ENCODE measurements at places on chromosomes 3 and 15.

- no peak for DNase-seq
Measured at GRCh38 chr3:146189519-146190173, 28.7 kb upstream of the PLOD2 start.

GRCh38 chr3:185645596-185646381 lies 59.7 kb downstream of the SENP2 start:
- DNase-seq, result no peak

- DNase-seq, result no peak
Measured at GRCh38 chr15:41606997-41607396, 48.0 kb downstream of the TYRO3 start.

DNA sequence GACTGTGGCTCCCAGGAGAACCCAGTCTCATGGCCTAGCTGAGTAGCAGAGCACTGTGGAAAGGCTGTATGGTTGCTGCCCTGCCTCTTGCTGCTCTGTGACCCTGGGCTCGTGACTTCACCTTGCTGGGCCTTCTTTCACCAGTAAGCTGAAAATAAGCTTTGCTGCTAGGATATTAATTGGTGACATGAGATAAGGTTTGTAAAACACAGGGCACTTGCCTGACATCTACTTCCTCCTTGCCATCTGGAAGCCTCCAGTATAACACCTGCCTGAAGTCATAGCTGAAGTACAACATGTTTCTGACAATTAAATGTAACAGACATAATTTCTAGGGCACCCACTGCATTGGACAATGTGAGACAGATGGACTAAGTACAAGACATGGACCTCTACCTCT lies 53.6 kb downstream of the CLEC3B start:
- no peak for DNase-seq

DNA sequence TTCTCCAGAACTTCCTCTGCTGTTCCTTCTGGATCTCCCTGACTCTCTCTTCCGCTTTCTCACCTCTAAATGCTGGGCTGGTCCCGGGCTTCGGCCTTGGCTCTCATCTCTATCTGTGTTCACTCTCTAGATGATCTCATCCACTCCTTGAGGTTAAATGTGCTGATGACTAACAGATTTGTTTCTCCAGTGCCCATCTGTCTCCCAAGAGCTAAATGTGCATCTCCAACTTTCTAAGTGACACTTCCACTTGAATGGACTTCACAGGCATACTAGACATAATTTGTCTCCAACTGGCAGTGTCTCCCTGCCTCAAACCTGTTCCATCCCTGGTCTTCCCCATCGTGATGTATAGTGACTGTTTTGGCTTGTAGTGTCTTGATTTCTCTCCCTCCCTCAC lies 95.3 kb downstream of the ITPR1 start:
- DNase-seq, result no peak

DNA sequence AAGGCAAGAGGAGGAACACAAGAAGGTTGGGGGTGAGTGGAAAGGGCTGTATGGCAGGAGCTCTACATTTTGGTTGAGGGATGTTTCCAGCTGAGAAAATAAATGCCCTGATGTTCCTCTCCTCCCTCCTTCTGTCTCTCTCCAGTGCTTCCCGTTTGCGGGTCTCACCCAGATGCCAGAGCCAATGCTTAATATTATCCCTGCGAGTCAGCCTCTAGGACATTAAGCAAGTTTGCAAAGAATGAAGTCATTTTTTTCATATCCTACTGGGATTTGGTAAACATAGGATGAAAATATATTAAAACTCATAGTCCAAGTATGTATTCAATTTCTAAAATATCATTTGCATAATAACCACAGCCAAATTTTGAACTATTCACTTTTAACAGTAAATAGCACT lies 295.9 kb downstream of the CADM2 start:
- no peak for DNase-seq

DNA sequence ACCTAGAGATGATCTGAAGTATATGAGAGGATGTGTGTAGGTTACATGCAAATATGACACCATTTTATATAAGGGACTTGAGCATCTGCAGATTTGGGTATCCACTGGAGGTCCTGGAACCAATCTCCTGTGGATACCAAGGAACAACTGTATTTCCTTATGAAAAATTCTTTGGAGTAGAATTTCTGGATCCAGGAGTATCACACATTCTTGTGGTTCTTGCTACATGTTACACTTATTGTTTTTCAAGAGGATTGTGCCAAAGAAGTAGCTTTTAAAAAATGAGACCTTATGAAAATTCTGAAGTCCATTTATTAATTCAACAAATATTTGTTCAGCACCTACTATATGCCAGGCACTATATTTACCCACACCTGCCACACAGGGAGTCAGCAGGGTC lies 15.7 kb upstream of the TBC1D23 start:
- DNase-seq, result no peak

DNA sequence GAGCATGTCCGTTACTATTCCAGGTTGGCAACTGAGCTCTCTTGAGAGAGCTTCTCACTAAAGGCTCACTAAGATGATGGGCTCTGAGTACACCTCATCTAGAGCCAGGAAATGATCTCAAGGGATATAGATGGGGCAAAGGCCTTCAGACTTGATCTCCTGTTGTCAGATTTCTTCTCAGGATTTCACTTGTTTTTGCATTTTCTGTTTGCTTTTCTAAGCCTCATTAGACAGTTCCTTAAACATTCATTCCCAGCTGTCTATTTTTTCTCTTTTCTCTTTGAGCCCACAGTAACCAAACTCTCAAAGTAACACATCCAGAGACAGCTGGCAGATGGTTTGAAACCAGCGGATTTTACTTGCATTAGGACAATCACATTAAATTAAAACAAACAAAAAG lies 28.4 kb upstream of the ARL8B start:
- DNase-seq, result no peak

- no peak for DNase-seq
Measured at GRCh38 chr15:42134617-42135245, 21.7 kb downstream of the PLA2G4F start.

GRCh38 chr3:59940718-59941117 lies 890.9 kb upstream of the CFAP20DC start:
- no peak for DNase-seq

- DNase-seq, result no peak
Measured at GRCh38 chr3:47645551-47645950, 66.9 kb upstream of the CSPG5 start.

DNA sequence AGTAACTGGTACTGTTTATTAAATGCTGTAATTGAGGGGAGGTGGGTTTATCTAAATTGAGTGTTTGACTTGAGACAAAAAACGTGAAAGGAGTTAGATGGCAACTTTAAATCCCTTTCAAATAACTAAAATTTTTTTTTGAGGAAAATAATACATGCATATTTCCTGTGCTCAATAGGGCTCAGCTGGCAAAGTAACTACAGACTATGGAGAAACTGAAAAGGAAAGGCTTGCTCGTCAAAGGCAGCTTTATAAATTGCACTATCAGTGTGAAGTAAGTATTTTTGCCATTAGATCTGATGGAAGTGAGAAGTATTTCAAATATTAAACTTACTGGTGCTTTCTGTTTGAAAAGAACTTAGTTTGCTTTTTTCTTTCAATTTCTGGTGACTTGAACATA lies 72.2 kb downstream of the DZIP3 start:
- DNase-seq, result no peak

- DNase-seq, result no peak
Measured at GRCh38 chr3:70800951-70801350, 488.5 kb upstream of the MDFIC2 start.

DNA sequence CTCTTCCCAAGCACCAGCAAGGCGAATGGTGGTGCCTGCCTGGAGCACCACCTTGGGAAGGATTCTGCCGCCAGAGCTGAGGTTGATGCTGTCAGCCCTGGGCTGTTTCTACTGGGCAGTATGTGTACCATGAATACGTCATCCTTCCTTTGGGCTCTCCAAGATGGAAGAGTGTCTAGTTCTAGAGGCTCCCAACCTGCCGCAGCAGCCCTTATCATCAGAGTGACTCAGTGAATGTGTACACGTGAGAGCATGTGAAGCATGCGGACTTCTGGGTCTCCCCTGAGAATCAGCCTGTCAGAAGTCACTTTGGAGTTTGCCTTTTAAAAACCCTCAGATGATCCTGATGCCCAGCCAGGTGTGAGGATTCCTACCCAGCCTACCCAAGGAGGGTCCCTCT lies 20.9 kb downstream of the PLA2G4D start:
- no peak for DNase-seq

- no peak for DNase-seq
Measured at GRCh38 chr15:83682476-83683088, 28.7 kb downstream of the ADAMTSL3 start.

- DNase-seq, result no peak
Measured at GRCh38 chr15:51286816-51287215, 51.6 kb downstream of the CYP19A1 start.

DNA sequence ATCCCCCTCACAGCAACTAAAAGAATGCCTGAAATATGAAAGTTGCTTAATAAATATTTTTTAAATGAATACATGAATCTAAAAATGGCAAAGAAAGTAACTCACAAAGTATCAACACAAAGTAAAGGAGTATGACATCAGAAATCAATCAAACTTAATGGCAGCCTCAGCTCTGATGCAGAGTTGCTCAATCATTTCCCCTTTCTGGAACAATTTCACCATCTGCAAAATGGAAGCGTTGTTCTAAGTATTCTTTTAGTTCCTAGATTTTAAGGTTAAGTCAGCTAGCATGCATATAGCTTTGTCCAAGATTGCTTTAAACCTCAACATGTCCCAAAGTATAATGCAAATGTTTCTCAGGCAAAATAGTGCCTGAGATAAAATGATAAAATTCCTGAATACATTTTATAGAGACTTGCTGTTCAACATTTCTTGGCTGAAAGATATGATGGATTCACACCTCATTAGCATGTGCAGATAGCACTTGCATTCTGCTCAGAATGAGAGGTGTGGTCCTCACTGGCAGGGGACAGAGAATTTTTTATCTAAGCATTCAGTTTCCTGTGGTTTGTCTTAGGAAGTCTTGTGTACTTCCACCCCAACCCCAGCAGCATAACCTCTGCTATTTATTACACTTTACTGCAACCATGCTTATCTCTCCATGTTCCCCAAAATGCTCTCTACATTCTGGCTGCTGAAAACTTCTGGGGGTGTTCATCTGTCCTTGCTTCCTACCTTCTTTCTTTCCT lies 429.3 kb downstream of the GRM7 start:
- DNase-seq, result no peak

DNA sequence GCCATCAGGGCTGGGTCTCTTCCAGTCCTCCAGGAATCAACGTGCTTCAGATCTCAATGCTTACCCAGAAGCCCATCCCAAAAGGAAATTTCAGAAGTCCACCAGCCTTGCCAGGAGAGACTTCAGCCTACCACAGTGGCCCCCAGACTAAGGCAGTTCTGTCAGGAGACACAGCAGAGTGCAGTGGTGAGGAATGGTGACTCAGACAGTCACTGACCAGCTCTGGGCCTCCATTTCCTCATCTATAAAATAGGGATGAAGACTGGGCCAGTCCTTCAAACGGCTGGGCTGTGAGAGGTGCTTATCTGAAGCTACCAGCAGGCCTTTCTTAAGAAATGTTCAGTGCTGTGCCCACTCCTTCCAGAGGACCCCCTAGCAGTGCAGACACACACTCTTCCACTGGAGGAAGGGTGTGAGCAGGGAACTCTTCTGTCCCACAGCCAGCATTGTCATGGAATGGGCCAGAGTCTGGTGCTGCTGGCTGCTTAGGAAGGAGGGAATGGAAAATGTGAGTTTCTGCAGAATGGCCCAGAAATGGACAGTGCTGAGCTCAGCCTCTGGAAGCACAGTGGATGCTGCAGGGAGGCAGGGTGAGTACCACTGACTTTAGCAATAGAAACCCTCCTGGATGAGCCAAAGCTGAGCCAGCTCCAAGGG lies 41.6 kb upstream of the DUSP7 start:
- no peak for DNase-seq

DNA sequence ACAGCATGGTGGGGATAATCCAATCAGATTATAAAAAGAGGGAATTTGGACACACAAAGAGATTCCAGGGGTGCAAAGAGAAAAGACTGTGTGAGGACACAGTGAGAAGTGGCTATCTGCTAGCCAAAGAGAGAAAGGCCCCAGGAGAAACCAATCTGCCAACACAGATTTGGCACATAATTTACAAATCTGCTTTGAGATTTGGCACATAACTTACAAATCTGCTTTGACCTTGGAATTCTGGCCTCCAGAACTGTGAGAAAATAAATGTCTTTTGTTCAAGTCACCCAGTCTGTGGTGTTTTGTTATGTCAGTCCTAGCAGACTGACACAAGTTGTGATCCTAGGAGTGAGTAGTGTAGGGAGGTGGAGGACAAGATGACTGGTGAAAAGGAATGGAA lies 3.5 kb upstream of the TM4SF18 start:
- no peak for DNase-seq

DNA sequence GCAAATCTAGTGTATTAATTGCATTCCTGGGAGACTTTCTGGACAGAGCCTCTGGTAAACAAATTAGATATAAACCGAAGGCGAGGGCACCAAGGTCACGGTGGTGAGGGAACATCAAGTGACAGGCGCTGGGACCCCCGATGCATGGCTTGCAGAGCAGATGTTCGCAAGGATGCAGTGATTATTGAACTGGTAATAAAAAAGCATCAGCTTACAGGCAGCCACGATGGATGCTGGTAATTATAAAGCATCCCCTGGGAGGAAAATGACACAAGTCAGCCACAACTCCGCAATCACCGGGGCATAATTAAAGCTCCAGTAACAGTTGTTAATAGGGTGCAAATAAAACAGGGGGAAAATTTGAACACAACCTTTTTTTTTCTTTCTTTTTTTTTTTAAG lies 231.1 kb upstream of the DPH6 start:
- DNase-seq, result no peak

- DNase-seq, result no peak
Measured at GRCh38 chr15:68354923-68355322, 77.0 kb downstream of the ITGA11 start.

DNA sequence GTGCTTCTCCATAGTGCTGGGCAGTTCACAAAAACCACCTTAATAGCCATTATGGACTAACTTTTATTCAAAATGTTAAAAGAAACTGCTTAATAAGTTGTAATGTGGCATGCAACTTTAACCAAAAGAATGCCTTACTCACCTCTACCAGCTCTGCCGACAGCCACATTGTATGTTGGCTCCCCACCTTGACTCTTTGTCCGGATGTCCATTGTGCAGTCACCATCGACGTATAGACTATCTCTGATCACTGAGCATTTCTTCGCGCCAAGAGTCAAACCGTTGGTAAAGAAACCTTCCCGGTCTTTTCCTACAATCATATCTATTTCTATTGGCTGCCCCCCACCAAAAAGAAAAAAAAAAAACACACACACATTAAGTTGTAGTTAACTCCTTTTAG lies 2.5 kb downstream of the PFN2 start:
- no peak for DNase-seq

DNA sequence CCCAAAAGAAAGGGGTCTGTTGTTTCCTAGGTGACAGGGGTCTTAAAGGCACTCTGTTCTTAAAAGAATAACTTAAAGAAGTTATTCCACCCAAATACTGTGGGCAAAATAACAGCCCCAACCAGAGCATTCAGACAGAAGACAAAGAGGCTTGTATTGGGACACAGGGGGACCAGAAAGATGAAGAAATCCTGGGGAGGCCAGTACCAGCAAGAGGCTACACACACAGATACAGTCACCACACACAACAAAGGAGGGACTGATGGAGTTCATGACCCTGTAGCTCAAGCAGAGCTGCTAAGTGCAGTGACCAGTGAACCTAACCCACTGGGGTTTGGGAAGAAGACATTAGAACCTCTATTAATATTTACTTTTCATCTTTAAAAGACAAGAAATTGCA lies 59.0 kb downstream of the MTHFS start:
- no peak for DNase-seq
